Central memory CD8-positive, alpha-beta T cell (primary cell): ENCODE measurements at places on chromosomes 5 and 9.

DNA sequence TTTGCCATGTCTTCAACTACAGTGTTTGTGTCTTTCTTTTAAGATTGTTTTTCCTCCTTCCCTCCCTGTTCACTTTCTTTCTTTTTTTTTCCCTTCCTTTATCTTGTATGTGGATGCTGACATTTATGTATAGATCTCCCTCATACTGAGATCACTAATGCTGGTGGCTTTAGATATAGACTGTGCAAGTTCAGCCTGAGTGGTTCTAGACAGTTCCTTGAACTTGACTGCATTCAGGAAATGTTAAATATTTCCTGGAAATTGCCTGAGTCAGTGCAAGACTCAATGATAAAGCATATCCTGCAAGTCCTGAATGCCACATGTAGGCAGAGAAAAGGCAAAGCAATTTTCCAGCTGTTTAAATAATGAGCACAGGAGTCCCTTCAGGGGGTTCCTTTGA, 182.5 kb upstream of the NR3C1 start:
- DNase-seq = no peak

DNA sequence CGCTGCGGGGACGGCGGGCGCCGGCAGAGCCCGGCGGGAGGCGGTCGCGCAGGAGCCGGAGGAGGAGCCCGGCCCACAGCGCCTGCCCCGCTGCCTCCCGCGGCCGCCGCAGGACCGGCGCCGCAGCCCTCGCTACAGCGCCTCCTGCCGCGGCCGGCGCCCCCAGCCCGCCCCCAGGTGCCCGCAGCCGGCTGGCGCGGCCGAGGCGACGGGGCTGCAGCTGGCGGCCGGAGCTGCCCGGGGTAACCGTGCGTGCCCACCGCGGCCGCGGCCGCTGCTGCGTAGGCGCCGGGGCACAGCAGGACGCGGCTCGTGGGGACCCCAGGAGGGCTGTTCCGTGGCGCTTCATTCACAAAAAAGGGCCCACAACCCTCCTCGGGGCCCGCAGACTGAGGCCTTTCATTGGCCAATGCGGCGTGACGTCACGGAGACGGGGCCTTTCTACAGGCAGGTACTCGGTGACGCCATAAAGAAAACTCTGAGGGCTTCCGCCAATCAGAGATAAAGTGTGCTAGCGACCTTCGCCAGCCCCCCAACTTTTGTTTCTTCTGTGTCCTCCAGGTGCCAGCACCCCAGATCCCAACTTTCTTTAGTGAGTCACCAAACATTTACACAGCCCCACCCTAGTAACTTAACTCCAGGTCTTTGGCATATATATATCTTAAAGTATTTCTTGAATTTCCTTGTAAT, at the start of gene CDC14B:
TSS of gene CDC14B (minus strand) at position 353 of the 690 bp plus-strand sequence. CDS start 465 bp downstream, outside the sequence.
- peak; percentile 38 for DNase-seq

GRCh38 chr9:116691607-116692006, 4.5 kb downstream of the TRIM32 start:
- no peak for DNase-seq

GRCh38 chr5:42360056-42360455, 63.2 kb upstream of the GHR start:
- no peak for DNase-seq

GRCh38 chr5:109619606-109620005, 70.1 kb upstream of the MAN2A1 start:
- DNase-seq = no peak

GRCh38 chr5:123134653-123135181, 45.7 kb downstream of the PRDM6 start:
- DNase-seq = no peak

DNA sequence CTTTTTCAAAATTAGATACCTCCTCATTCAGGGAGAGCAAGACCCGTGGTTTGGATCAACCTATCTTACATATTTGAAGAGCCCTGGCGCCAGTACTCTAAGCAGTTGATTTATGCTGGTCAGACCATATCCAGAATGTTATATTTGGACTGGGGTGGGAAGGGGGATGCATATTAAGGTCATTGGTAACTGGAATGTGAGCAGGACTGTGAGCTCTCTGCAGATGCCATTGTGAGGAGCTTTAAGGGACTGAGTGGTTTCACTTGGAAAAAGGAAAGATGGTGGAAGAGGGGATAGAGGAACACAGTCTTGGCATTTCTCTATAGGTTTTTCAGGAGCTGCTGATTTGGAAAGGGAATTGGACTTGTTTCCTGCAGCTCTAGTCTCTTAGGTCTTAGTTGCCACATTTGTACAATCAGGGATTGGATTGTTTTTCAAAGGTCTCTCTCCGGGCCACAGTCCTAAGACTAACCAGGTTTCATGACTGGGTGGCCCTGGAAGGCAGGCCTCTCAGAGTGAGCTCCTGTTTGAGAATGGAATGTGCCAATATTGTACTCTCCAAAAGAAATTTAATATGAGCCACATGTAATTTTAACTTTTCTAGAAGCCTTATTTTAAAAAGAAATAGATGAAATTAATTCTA, 25.8 kb upstream of the F2R start:
- no peak for DNase-seq

DNA sequence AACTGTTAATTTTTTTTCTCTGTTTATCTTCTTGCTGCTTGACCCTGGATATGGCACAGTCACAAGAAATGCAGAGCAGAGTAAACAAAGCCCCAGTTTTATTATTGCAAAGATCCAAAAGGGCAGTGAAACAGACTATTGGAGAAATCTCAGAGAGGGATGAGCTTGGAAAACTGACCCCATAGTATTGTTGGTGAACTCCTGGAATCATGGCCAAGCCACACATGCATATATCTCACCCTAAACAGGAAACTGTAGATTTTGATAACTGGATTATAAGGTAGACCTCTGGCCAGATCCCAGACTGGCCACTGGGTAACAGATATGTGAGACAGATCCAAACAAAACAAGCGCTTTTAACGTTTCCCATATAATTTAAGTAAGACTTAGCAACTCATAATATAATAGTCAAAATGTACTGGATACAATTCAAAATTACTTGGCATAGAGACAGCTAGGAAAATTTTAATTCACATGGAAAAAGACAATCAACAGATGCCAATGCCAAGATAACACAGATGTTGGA, 263.5 kb upstream of the SEMA6A start:
- no peak for DNase-seq

- DNase-seq = peak; percentile 74
Observed at GRCh38 chr5:180315762-180316212, 23.9 kb upstream of the MAPK9 start.

DNA sequence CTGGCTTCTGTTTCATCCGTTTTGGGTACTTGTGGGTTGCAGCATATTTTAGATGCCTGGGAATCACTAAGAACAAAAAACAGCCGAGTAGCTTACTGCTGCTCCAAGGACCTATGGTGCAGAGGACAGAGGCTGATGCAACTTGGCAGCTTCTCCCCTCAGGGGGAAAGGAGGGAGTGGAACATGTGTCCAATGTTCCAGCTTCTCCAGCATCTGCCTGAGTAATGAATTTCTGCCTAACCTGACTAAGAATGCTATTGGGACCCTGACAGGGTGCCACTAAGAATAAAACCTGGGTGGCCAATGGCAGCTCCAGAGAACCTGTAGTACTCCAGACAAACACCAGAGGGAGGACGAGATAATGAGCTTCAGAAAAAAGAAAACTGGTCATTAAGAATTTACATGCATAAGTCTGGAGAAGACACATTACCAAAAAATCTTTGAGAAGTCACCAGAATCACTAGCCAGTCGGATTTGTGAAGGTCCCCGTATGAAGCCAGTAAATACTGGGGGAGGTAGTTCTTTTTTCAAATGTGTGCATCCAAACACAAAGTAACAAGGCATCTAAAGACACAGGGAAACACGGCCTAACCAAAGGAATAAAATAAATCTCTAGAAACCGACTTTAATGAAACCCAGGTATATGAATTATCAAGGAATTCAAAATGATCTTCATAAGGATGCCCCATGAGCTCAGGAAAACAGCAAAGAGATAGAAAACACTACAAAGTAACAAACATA, 293.5 kb downstream of the HINT1 start:
- DNase-seq = peak; percentile 33

DNA sequence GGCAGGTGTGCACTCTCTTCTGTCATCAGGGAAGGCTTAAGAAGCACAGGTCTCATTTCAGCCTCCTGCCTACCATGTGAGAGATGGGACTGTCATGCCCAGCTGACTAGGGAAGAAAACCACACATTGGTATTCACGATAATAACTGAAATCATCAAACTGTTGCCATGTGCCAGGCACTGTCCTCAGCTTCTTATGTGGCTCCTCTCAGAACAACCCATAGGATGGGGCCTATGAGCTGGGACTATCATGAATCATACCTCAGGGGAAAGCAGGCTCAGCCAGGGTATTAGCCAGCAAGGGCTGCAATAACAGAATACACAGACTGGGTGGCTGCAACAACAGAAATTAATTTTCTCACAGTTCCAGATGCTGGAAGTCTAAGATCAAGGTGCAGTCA, 3.3 kb downstream of the AFAP1L1 start:
- DNase-seq = no peak

GRCh38 chr5:73160239-73160671, 12.7 kb upstream of the TMEM174 start:
- DNase-seq = peak; percentile 23

DNA sequence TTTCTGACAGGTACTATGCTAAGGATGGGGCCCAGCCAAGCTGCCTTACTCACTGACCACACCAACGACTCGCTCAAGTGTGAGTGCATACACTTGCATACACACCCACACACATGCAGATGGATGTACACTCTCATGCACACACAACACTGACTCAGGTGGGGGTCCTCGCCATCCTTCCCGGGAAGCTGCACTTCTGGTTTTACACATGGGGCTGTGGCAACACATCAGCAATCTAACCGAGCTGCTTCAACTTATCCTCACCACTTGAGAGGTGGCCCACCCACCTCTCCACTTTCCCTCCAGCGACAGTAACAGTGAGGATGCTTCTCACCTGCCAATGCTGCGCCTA, 67.2 kb upstream of the SLC25A51 start:
- DNase-seq = no peak

DNA sequence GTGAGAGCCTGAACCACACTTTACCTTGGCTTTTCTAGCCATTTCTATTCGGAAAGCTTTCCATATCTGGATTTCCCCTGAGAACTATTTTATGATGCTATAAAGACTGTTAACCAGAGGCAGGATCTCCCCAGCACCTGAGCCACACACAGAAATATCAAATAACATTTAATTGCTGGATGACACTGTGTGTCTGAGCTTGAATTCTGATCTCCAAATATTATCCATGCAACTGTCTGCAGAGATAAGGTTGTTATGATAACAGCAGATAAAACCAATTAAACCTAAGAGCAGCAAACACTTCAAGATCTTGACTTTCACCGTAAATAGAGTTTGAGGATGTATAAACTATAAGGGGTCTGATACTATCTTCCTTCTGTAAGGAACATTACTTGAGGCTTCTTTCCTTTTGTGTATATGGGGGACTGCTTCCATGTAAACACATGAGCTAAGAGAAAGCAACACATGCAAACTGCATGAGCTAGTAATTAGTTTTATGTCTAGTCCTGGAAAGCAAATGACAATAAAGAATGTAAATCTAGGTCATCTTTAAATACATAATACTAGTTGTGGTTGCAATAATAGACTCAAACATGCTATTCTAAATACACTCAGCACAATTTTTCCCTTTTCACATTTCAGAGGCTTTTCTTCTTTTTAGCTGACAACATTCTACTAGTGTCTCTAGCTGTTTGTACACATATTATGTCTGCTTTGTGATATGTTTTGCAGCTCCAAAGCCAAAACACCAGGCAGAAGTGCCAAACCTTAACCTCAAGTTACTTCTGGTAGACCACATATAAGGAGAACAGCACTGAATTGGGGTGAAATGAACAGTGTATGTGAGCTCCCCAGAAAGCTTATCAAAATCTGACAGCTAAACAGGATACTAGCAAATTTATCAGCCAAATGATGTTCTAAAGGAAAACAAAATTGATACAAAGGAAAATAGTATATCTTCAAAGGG, 136.5 kb downstream of the EFNA5 start:
- DNase-seq = no peak
